Activated CD4-positive, alpha-beta T cell treated with anti-CD3 and anti-CD28 coated beads for 36 hours (primary cell): ENCODE measurements at places on chromosomes 4 and X. TPM values are rescaled to one million over a fixed set of nuclear protein-coding genes. Genes with fewer than 3 reads are reported as not detected.

GRCh38 chr4:5784960-5785611 lies 74.1 kb downstream of the EVC start:
- DNase-seq = no peak

GRCh38 chr4:188934320-188934962 lies 795.2 kb downstream of the TRIML1 start:
- DNase-seq = no peak

GRCh38 chr4:168825975-168826374 lies 184.1 kb downstream of the CBR4 start:
- DNase-seq = no peak

- DNase-seq = no peak
These were observed 95.0 kb downstream of the GEMIN8 start for GRCh38 chrX:13934731-13935130.

- peak; percentile 41 for DNase-seq
These were observed 176.2 kb upstream of the CXorf66 start for GRCh38 chrX:140141444-140142029.

- DNase-seq = no peak
These were observed 37.9 kb upstream of the MXD4 start for GRCh38 chr4:2299794-2300193.

- no peak for DNase-seq
These were observed 326.9 kb downstream of the NAF1 start for GRCh38 chr4:162839814-162840213.

DNA sequence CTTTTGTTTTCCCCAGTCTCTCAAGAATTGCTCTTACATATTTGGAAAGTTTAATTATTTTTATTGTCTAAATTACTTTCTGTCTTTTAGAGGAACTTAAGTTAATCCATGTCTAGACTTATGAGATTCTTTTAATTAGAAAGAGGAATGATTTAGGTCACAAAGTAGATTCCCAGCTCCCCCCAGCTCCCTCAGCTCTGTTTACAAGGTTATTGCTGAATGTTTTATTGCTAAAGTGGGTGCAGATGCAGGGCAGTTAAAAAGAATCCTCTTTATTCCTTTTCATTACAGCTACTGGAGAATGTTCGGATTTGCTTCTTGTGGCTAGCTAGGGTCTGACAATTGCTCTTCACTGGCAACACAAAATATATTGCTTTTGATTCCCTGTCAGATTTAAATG lies 33.7 kb upstream of the CCKAR start:
- no peak for DNase-seq

DNA sequence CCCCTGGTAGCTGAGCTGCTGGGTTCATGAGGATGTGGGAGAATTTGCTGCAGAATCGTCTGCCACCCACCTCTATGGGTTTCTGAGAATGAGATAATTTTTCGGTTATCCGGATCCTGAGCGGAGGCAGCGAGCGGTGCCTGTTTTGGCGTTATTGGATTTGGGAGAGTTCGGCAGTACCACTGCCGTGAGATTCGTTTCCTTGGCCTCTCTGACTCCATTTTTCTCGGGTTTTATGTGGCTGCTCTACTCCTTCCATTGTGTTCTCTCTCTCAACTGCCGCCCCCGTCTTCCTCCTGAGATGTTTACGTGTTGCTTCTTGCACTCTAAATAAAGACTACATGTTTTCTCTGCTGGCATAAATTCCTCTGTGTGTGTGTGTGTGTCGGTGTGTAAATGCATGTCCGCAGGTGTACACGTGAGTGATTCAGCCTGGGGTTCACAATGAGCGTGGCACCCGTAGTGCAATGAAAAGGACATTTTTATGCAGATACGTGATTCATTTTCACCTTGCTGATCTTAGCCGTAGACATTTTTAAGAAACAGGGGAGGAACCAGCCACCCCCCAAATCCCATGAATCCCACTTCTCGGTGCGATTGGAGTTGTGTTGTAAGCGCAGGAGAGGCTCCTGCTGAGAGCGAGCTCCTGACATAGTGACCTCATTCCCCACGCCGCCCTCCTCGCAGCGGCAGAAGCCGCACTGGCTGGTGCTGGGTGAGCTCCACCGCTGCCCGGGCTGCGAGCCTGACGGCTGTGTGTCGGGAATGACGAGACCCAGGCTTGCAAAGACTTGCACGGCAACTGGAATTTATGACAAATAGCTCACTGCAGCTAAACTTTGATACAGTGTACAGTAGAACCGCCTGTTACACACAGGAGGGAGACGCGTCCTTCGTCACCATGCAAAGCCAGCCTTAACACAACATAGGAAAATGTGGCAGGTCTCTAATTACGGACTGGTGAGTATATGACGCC lies 82.2 kb downstream of the STOX2 start:
- DNase-seq = no peak

GRCh38 chrX:16786791-16787735 lies 797 bp downstream of the TXLNG start:
- DNase-seq = peak; percentile 61

GRCh38 chrX:74420196-74421035 lies 877 bp upstream of the SLC16A2 start:
- DNase-seq = peak; percentile 33

DNA sequence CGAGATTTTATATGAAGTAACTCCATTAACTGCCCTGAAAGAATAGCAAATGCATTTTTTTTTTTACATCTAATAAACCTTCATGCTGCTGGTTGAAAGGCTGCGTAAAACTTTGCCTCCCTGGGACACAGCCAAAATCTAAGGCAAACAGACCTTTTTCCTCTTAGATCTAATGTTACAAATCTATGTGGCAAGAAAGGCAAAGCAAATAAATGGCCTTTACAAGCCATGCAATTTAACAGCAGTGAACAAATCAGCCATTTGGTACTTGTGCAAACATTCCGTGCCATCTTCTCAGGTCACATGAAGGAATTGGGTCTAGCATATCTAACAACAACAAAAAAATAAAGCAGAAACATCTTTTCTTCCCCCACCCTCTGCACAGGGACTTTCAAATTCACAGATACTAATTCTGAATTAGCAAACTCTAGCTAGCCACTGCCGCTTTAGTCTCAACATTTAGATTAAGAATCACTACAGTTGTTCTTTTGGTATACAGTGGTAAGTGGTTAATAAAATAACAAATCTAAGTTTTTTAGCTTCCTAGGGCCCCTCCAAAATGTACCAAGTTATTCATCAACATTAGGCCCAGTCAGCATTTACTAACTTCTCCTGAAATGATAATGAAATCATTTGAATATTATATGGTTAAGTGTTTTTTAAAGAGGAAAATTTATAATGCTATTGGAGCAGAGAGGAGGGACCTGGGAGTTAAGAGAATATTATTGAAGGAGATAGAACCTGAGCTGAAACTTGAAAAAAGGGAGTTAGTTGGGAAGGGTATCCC lies 593.8 kb downstream of the SMARCA1 start:
- no peak for DNase-seq

The TMPRSS11D gene
- total RNA-seq = not detected

The GAGE12G gene
- total RNA-seq = not detected

The MAGED4 gene
- 1.6 TPM for total RNA-seq

The SPATA4 gene
- not detected for total RNA-seq

The GPC4 gene
- total RNA-seq = not detected

The CFAP99 gene
- total RNA-seq = 0.05 TPM

The BEX1 gene
- total RNA-seq = not detected

The MAGEC1 gene
- not detected for total RNA-seq

The SORCS2 gene
- total RNA-seq = not detected

The TLL1 gene
- total RNA-seq = not detected
